Hippocampal formation (tissue), 2 donors: ENCODE measurements at places on chromosomes 1 and 21.

DNA sequence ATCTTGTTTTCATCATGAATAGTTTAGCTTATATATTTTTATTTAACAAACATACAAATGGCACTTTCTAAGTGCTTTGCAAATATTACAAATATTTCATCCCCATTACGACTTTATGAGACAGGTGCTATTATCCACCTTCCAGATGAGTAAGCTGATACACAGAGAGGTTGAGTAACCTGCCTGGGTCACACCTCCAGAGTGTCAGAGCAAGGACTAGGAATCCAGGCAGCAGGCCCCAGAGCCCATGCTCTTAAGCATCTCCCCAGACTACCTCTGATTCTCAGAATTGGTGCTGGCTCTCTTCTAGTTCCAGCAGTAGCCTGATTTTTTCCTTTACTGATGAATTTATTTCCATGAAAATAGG, 40.0 kb downstream of the EPHB2 start:
- DNase-seq, result no peak

- DNase-seq, result no peak
These were observed 586.4 kb upstream of the ZRANB2 start for GRCh38 chr1:71667216-71667615.

DNA sequence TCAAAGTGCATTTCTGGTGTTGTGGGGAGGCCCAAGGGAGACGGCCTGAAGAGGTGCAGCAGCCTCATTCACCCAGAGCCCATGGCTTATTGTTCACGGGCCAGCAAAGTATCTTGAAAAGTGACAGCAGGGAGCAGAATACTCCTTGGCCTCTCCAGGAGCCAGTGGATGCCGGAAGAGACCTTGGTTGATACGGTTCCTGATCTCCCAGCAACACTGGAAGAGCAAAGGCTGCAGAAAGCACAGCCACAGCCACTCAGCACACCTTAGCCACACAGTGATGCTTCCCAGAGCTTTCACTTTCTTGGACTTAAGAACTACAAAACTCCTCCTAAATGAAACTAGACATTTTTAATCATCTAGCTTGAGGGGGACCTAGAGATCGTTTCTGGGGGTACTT, 64.3 kb upstream of the TENT5C start:
- no peak for DNase-seq

DNA sequence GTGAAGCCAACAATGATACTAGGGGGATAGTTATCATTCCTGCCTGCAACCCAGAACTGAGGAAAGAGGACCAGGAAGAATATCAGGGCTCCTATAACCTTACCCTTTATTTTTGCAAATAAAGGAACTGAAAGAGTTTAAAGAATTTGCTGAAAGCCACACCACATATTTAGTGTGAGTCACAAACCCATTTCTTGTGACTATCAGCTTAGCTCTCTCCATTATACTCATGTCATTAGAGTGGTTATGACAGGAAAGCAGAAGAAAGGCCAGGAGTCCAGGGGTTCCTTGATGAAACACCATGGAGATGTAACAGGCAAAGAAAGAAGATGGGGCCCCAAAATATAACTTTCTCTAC, 141.1 kb upstream of the SAMSN1 start:
- no peak for DNase-seq

- no peak for DNase-seq
These were observed 11.6 kb downstream of the DSTYK start for GRCh38 chr1:205199931-205200299.

- no peak for DNase-seq
These were observed 137.8 kb downstream of the PTPRC start for GRCh38 chr1:198776602-198777029.

DNA sequence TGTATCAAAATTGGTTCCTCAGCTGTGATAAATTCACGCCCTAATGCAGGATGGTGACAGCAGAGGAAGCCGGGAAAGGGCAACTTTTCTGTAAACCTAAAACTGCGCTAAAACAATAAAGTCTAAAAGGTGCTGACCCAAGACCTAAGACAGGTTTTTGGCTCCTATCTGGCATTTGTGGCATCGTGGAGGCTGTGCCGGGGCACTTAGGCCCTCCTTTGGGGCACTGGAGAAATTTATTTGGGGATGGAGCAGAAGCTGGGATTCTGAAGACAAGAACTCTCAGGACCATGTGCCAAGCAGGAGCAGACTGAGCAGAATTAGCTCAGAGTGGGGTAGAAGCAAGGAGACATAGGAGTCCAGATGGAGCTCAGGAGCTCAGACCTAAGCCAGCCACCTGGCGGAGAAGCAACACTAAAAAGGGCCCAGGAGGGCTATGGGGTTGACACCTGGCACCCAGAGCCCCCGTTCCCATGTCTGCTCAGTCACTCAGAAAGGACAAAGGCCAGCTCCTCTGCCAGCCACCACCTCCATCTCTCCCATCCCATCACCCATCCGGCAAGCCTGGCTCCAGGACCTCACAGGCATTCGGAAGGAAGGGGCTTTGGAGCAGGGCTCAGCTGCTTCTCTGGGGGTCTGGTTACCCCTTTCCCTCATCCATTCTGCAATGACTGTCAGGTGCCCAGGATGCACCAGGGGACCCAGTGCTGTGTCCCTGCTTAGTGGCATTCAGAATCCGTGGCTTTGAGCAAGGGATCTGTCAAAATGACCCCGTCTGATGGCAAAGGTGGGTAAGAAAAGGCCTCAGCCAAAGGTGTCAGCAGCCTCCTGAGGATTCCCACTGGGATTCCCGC, 347.7 kb downstream of the NPHP4 start:
- DNase-seq, result no peak

- DNase-seq, result no peak
These were observed 16.0 kb upstream of the GBP1 start for GRCh38 chr1:89081005-89081404.

GRCh38 chr1:55217226-55217986, 2.2 kb upstream of the USP24 start:
- peak; percentile 49 for DNase-seq
